ACHN (cell line): ENCODE measurements at places on chromosomes 2 and 18.

DNA sequence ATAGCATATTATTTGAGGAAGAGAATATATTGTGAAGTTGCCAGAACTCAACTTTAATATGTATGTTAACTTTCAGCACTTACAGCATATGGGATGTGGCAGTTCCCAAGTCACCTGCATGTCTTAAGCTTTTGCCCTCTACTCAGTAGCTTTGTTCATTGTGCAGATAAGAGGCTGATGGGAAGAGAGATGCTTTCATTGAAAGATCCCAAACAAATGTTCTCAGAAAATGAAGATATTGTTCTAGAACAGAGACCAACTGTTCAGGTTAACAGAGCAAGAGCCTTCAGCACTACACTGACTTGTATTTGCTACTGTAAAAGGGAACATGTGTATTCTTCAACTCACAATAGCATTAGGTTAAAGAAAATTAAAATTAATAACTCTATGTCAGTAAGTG, 28.1 kb downstream of the GAREM1 start:
- no peak for DNase-seq

- no peak for DNase-seq
Observed at GRCh38 chr2:205177546-205177945, 504.8 kb upstream of the NRP2 start.

DNA sequence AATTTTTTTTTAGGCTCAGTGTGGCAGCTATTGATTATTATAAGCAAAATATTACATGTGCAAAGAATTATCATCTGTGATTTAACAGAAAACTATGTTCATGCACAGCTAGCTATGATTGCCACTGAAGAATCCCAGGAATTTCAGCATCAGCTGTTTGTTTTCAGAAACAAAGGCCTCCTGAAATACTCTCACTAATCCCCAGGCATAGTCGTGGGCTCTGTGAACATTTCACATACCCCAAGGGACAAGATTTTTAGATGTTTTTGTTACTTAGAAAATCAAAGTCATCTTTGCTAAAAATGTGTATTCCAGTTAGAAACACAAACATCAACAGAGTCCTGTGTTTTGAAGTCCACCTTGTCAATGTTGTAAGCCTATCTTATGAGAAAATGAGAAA, 156.1 kb downstream of the MYO1B start:
- peak; percentile 61 for DNase-seq

- no peak for DNase-seq
Observed at GRCh38 chr2:237355701-237356100, 58.3 kb downstream of the COL6A3 start.
